ENCODE measurements at places on chromosomes 1 and 21.

DNA sequence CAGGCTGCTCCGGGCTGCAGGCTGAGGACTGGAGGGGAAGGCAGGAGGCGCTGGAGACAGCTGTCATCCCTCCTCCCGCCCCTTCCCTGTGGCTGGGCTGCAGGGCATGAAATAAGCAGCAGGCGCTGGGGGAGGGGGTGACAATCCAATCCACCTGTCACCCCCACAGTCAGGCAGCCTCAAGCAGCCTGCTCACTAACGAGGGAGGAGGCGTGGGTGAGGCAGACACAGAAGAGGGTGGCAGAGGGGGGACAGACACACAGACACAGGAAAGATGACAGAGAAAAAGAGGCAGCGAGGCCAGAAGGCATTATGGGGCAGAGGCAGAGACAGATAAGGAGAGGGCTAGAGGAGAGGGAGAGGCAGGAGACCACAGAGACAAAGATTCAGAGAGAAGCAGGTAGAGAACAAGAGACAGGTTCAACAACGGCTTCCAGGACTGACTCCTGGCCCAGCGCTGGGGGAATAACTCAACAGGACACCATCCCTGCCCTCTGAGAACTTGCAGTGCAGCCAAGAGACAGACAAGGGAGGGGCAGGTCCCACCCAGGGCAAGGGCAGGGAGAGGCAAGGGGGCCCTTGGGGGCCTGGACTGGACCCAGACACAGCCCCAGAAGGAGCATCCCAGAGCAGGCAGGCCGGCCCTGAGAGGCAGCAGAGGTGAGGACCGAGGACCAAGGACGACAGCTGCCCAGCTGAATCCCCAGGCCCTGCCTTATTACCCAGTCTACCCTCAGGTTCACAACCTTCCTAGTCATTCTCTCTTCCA lies 11.2 kb downstream of the MEF2D start:
- peak; percentile 46 for DNase-seq

- DNase-seq = no peak
These were observed 29.1 kb downstream of the RIPK4 start for GRCh38 chr21:41737651-41738324.

GRCh38 chr21:27082431-27083010 lies 115.6 kb upstream of the ADAMTS5 start:
- DNase-seq = no peak

GRCh38 chr1:5907966-5908365 lies 84.3 kb downstream of the NPHP4 start:
- DNase-seq = no peak

- DNase-seq = no peak
These were observed 50.4 kb downstream of the RAP1GAP start for GRCh38 chr1:21618561-21619374.

GRCh38 chr1:73593364-73593763 lies 604.6 kb downstream of the LRRIQ3 start:
- DNase-seq = no peak

- no peak for DNase-seq
These were observed 82.5 kb downstream of the DESI2 start for GRCh38 chr1:244735404-244735803.

DNA sequence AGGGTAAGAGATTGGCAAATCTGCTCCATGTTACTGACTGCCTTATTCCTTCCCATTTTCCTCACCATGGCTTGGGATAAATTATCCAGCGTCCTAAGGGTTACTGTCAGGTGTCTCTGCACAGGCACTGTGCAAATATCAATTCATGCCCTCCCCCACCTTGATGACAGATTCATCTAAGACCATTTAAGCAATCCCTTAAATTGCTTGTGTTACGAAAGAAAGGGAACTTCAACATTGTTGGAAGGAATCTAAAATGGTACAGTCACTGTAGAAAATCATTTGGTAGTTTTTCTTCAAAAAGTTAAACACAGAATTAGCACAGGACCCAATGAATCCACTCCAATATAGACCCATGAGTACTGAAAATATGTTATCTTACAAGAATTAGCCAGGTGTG lies 17.6 kb upstream of the MTARC2 start:
- no peak for DNase-seq

- DNase-seq = no peak
These were observed 432.8 kb downstream of the MATN1 start for GRCh38 chr1:30290581-30290980.

DNA sequence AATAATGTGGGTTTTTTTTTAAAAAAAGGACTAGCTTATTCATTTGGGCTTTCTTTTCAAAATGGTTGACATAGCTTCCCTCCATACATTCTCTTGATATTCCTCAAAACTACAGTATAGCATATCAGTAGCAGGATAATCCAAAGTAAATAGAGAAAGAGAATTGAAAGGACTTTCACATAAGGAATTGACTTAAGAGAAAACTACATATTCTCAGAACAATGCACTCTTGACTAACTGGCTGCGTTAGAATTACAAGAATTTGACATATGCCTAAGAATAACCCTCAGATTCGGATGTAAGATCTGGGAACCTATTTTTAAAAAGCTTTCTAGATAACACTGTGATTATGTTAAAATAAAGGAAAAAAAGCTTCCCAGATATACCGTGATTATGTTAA lies 3.1 kb downstream of the PRKAB2 start:
- no peak for DNase-seq

GRCh38 chr1:113887402-113888175 lies at the start of gene BCL2L15:
Gene BCL2L15, minus strand, starts transcription at chr1:113887581. Its CDS starts 206 bp downstream, at chr1:113887375.
- no peak for DNase-seq

- no peak for DNase-seq
These were observed 74.6 kb downstream of the PGBD5 start for GRCh38 chr1:230351514-230351913.

GRCh38 chr1:167208624-167208976 lies 12.1 kb upstream of the POU2F1 start:
- no peak for DNase-seq

DNA sequence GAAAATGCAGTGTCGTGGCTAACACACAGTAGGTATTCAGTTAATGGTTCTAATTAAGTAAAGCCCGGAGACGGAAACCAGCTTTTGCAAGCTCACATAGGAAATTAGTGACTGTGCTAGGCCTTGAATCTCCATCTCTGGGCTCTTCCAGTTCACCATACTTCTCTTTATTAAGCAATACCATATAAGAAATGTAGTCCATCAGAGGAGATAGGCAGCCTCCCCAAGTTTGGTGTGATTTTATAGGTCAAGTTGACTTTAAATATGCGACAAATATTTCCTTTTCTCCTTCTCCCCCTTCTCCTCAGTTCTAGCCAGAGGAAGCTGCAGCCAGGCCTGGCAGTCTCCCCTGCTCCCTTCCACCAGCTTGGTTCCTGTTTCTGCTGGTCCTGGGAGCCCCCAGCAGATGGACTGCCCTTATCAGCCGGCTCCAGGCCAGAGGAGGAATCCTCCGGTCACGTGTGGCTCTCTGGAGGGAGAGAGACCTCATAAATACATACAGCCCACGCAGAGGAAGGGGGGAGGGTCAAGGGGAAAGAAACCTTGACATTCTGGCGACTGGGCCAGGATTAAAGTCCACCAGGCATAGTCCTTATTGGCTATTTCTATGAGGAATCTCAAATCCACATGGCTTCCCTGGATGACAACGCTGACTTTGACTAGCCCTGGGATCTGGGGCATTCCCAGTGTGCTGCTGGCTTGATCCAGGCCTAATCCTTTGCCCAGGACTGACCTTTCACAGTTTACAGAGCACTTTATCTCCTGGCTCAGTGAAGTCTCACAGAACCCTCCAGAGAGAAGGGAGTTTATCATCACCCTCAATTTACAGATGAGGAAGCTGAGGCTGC lies 115.1 kb upstream of the JUN start:
- no peak for DNase-seq

GRCh38 chr1:113073479-113073950 lies 517 bp downstream of the LRIG2 start:
- DNase-seq = no peak

- DNase-seq = no peak
These were observed 81.8 kb upstream of the HMCN1 start for GRCh38 chr1:185652348-185652747.

- DNase-seq = no peak
These were observed 128.4 kb upstream of the SOD1 start for GRCh38 chr21:31530897-31531705.

DNA sequence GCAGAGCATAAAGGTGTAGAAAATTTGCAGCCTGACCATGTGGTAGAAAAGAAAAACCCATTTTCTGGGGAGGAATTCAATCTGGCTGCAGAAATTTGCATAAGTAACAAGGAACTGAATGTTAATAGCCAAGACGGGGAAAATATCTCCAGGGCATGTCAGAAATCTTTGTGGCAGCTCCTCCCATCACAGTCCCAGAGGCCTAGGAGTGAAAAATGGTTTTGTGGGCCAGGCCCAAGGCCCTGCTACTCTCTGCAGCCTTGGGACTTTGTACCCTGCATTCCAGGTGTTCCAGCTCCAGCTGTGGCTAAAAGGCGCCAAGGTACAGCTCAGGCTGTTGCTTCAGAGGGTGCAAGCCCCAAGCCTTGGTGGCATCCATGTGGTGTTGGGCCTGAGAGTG lies 152.9 kb downstream of the PATJ start:
- DNase-seq = no peak

- no peak for DNase-seq
These were observed 6.9 kb upstream of the ADAR start for GRCh38 chr1:154614901-154615300.
